ENCODE measurements at places on chromosomes 5 and 9.

GRCh38 chr5:180611140-180611850 lies 20.0 kb upstream of the SCGB3A1 start:
- no peaks in the 10 kb centered on the region for H3K27me3 ChIP-seq
- H3K4me1 ChIP-seq: no peaks in the 10 kb centered on the region
- no peak for DNase-seq
- H3K36me3 ChIP-seq: no peaks in the 10 kb centered on the region
- H3K4me3 ChIP-seq: no peak overlapping the region
- no peak overlapping the region for H3K27ac ChIP-seq

DNA sequence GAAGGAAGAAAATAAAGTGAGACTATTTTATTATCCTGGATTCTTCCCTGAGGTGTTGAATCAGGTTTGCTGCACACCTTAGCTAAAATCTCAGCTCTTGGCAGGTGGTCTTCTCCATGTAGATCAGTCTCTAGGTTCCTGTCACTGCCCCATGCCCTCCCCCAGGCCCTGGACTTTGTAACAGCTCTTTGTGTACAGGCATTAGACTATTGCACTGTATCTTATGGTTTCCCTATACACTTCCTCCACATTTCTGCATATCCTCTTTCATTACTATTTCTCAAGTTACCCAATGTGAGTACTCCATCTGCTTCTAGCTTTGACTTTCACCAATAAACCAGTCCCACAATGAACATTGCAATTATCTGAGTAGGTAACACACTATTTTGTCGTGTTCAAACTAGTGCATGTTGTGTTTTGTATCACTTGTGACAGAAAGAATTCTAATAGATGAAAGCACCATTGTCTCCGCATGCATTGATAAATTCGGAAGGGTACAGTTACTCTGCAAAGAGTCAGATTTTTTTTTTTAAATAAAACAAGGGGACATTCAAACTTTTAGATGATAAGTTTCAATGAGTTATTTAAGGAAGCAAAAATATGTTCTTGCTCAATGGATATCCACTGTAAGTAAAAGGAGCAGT lies 1348.7 kb upstream of the C9orf72 start:
- no peaks in the 10 kb centered on the region for H3K36me3 ChIP-seq
- H3K4me3 ChIP-seq: no peak overlapping the region
- H3K27ac ChIP-seq: no peak overlapping the region
- H3K4me1 ChIP-seq: no peaks in the 10 kb centered on the region

- no peak overlapping the region for H3K27ac ChIP-seq
- no peak for DNase-seq
- H3K27me3 ChIP-seq: no peaks in the 10 kb centered on the region
- no peaks in the 10 kb centered on the region for H3K36me3 ChIP-seq
- peaks cover 8% of the 10 kb centered on the region for H3K4me1 ChIP-seq
Measured at GRCh38 chr9:83340451-83340850, 197.8 kb downstream of the FRMD3 start.

GRCh38 chr9:80874276-80874675 lies 815.1 kb downstream of the TLE1 start:
- H3K36me3 ChIP-seq: no peaks in the 10 kb centered on the region
- no peak overlapping the region for H3K4me3 ChIP-seq
- no peaks in the 10 kb centered on the region for H3K4me1 ChIP-seq
- H3K27me3 ChIP-seq: no peaks in the 10 kb centered on the region
- DNase-seq: no peak

- H3K27me3 ChIP-seq: no peaks in the 10 kb centered on the region
- DNase-seq: no peak
- no peak overlapping the region for H3K27ac ChIP-seq
- no peaks in the 10 kb centered on the region for H3K36me3 ChIP-seq
- peaks cover 12% of the 10 kb centered on the region for H3K4me1 ChIP-seq
- H3K4me3 ChIP-seq: no peak overlapping the region
Measured at GRCh38 chr5:87154191-87154590, 113.5 kb upstream of the RASA1 start.

DNA sequence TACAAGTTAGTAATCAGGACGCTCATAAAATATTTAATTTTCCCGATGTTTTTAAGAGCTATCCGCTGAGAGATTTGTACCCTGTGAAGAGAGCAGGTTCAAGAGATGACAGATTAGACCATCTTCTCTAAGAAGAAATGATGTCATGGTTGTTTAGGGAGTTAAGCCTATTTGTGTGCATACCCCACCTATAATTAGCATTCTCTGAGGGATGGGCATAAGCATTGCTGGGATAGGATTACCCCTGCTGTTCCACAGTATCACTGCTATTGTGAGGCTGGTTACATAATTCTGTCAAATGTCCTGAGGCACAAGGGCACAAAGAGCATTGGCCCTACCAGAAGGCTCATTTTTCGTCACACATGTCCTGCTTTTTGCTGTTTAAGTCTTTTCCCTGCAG lies 687.0 kb downstream of the CETN3 start:
- H3K36me3 ChIP-seq: no peaks in the 10 kb centered on the region
- no peak for DNase-seq
- H3K4me3 ChIP-seq: no peak overlapping the region

DNA sequence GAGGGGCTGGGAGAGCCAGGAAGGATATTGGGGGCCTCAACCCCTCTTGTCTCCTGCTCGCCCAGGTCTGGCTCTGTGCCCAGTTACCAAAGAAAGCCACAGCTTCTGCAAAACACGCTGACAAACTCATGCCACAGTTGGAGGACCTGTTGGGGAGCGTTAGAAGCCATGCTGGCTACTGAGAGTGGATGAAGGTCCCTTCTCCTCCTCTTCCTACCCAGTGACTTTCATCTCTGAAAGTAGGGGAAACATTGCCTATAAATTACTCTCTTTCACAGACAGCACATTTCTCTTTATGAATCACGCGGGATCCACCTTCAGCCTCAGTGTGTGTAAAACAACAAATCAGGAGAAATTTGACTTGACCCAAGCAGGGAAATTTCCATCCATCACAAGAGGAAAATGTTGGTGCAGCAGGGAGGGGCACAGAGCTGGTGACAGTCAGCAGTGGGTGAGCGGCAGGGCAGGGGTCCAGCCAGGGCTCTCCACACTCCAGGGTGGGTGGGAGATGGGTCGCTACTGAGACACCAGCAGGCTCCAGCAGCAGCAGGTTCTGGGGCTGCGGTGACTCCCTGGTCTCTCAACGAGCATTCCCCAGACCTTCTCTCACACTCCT lies 181.9 kb downstream of the FGF18 start:
- no peaks in the 10 kb centered on the region for H3K4me1 ChIP-seq
- no peaks in the 10 kb centered on the region for H3K36me3 ChIP-seq
- DNase-seq: no peak
- no peak overlapping the region for H3K27ac ChIP-seq
- peaks cover 29% of the 10 kb centered on the region for H3K27me3 ChIP-seq
- no peak overlapping the region for H3K4me3 ChIP-seq

GRCh38 chr9:112764344-112764743 lies 13.8 kb downstream of the SNX30 start:
- no peak for DNase-seq
- no peak overlapping the region for H3K4me3 ChIP-seq
- peaks cover 11% of the 10 kb centered on the region for H3K27me3 ChIP-seq
- H3K4me1 ChIP-seq: peaks cover 2% of the 10 kb centered on the region
- H3K27ac ChIP-seq: no peak overlapping the region

GRCh38 chr9:97519441-97519970 lies 18.0 kb downstream of the TMOD1 start:
- no peak for DNase-seq
- no peak overlapping the region for H3K27ac ChIP-seq
- no peaks in the 10 kb centered on the region for H3K4me1 ChIP-seq
- H3K27me3 ChIP-seq: peaks cover 59% of the 10 kb centered on the region

Data from activated CD8-positive, alpha-beta memory T cell treated with anti-CD3 and anti-CD28 coated beads, Interleukin-2, amount 10 ng/mL, durations not matched to agents 7 days and 5 days (primary cell).